ENCODE measurements at places on chromosomes 5 and 9. TPM values are rescaled to one million over a fixed set of nuclear protein-coding genes. Genes with fewer than 3 reads are reported as not detected.

DNA sequence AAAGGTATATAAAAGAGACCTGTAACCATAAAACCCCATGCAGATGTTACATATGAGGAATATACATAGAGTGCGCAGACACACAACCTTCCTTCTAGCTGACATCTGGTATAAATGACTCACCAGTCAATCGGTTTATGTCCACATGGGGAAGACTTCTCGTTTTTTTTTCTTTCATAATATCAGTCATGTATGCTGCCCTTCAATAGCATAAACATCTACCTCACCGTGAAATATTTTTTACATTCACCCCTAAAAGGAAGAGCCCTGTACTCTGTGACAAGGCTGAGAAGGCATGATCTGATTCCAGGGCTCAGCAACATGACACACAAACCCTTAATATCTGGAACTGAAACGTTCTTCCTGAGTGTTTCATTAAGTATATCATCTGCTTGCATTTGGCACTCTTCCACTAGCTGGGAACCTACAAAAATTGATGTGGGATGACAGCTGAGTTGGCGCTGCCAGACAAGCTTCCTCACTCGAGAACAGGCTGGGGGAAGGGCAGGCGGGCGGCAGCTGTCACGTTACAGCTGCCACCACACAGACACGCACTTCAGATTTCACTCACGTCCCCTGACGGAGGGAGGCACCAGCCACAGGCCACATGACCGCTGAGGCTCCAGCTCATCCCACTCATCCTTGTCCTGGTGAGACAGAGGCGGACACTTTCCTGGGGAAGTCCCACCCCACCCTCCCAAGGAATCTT lies 74.2 kb downstream of the SHB start:
- no peak for DNase-seq

- no peak for DNase-seq
These were observed 144.9 kb downstream of the CEP120 start for GRCh38 chr5:123278284-123278683.

DNA sequence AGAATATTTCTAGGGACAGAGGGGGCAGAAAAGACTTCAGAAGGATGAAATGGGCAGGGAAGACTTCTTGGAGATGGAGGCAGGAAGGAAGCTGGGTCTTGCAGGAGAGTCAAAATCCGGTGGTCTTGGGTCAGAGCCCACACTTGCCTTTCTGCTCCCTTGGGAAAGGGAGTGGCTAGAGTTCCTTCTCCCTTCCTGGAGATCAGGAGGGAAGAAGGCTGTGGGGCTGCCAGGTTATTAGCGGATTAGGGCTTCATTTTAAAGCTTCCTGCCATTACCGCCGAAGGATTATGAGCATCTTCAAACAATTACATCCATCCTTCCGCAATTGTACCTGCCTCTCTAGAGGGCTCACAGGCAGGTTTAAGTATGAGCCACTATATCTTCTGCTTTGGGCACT lies 19.2 kb upstream of the SYNPO start:
- no peak for DNase-seq

DNA sequence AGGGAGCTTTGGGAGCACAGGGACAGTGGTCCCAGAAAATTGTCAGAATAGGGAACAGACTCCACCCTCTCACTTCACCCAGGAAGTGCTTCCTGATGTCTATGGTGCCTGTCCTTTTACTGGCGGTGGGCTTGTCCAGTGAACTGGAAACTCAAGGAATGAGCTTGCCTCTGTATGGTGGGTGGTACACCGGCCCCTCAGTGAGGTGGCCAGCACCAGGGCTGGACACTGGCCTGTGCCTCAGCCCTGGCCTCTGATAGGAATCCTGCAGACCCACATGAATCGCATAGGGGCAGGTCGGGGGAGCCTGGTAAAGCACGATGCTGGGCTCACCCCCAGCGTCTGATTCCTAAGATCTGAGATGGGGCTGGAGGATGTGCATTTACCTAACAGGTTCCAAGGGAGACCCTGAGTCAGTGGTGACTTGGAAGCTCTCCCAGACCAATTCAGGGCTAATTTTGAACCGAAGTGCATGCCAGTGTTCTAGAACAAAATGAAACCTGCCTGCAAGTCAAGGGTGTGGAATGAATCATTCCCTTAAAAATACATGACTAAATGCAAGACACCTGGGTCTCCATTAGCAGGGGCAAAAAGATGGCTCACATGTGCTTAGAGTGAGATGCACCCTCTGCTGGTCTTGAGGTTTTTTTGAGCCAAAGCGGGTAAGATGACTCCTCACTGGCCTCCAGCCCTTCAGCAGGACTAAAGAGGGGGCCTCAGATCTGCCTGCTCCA lies 178.3 kb downstream of the HSPA4 start:
- DNase-seq = no peak

DNA sequence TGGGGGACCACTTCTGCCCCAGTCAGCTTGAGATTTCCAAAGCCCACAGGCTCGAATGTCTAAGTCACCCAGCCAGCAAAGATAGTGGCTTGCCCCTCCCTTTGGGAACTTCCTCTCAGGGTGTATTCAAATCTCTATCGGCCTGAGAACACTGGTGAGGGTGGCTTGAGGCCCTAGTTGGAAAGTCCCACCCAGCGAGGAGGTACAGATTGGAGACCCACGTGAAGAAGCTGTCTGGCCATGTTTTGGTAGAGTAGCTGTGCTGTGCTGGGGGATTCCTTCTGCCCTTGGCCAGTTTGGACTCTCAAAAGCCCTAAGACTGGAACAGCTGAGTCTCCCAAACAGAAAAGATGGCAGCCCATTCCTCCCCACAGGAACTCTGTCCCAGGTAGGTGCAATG lies 172.7 kb upstream of the RIOK2 start:
- no peak for DNase-seq

GRCh38 chr9:14627513-14627912 lies 65.7 kb downstream of the ZDHHC21 start:
- DNase-seq = no peak

DNA sequence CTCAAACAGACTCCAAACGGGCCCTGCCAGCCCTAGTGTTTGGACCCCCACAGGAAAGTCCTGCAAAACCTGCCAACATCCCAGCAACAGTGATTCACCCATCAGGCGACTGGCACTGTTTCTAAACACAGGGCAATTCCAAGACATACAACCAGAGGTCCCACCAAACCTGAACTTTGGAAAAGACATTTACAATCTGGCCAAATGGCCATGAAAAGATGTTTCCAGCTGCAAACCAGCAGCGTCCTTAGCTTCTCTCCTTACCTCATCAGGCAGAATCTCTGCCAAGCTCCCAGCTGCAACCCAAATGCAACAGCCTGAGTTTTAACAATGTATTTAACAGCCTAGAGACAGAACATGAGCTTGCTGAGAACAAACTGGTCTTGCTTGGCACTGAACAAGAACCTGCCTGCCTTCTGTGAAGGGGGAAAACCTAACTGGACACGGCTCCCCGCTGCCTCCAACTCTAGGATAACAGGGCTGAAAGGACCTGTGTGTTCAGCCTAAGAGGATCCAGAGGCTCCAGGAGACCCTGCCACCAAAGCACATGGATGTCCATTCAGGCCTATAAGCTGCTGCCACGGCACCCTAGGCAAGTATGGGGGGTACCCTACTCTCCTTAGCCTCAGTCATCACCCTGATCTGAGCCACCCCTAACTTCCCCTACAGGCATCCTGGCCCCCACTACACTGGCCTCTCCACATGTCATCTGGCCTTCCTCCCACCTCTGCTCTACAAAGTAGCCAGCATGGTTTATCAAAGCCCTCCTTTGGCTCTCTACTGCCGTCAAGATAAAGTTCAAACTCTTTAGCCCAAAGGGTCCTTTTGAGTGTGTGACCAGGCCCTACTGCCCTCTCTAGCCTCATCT lies 5.6 kb downstream of the P4HA2 start:
- no peak for DNase-seq

- DNase-seq = no peak
These were observed 19.0 kb upstream of the POC5 start for GRCh38 chr5:75736273-75736672.

GRCh38 chr9:7154003-7154619 lies 396.3 kb downstream of the KDM4C start:
- no peak for DNase-seq

The PCDHGA12 gene
- polyA plus RNA-seq = 2.1 TPM

The WDR38 gene
- 0.38 TPM for polyA plus RNA-seq

The ARRDC1 gene
- 34.3 TPM for polyA plus RNA-seq

The GPR151 gene
- polyA plus RNA-seq = not detected
